ENCODE measurements at places on chromosomes 6 and 20. TPM values are rescaled to one million over a fixed set of nuclear protein-coding genes. Genes with fewer than 3 reads are reported as not detected.

Gene CRISP3
- polyA plus RNA-seq = not detected

- DNase-seq = no peak
Measured at GRCh38 chr20:41182296-41183212, 45.2 kb downstream of the PLCG1 start.

DNA sequence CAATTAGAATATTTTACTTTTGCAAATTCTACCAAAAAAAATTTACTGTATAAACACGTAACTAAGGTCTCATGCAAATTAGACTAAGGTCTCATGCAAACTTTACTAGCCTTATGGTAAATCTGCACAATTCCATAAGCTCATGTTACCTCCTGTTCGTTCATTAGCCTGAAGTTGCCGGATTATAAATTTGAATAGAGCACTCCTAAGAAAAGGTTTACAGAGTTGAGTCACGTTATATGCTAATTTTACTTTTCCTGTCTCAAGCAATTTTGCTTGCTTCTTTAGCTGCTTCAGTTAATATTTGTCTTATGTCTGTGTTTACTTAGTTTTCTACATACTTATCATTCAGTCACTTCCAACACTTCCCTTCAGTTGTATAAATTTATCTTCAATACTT, 1434.0 kb upstream of the EYS start:
- no peak for DNase-seq

- peak; percentile 92 for DNase-seq
Measured at GRCh38 chr6:129709196-129709768, 695 bp downstream of the ARHGAP18 start.

DNA sequence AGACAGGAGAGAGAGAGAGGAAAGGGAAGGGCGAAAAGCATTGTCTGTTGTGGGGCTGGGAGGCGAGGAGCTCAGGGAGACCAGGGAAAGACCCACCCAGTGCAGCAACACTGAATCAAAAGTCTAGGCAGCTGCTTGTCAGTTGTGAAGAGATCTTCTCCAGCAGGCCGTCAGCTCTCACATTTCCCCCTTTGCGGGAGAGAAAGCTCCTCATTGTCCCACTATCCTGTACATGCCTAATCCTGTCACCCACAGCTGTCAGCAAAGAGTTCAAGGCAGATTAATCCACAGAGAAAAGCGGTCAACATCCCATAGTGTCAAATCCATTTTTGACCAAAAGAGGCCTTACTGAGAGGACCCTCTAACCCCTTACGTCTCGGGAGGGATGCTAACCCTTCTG, 27.3 kb downstream of the RNF182 start:
- DNase-seq = no peak

Gene GJA10
- polyA plus RNA-seq = not detected

Gene PSMB9
- 11.0 TPM for polyA plus RNA-seq

Gene NKX2-4
- not detected for polyA plus RNA-seq

DNA sequence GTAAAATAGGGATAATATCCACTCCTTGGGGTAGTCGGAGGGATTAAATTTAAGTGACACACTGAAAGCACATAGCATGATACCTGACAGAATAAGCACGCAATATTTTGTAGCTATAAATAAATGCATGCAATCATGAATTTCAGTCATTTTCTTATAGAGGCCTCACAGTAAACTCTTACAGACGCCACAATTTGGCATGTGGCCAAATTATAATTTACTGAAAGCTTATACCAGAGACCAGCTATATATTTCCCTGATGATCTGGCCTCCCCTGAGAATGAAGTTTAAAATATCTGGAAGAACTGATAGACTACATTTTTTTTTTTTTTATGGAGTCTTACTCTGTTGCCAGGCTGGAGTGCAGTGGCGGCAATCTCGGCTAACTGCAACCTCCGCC, 40.9 kb downstream of the QRSL1 start:
- DNase-seq = no peak

Gene GFRAL
- polyA plus RNA-seq = not detected
